Stimulated activated CD4-positive, alpha-beta T cell treated with anti-CD3 and anti-CD28 coated beads, TNF-alpha, amount 100 ng/mL, for 48 hours (primary cell): ENCODE measurements at places on chromosomes 3 and 15.

DNA sequence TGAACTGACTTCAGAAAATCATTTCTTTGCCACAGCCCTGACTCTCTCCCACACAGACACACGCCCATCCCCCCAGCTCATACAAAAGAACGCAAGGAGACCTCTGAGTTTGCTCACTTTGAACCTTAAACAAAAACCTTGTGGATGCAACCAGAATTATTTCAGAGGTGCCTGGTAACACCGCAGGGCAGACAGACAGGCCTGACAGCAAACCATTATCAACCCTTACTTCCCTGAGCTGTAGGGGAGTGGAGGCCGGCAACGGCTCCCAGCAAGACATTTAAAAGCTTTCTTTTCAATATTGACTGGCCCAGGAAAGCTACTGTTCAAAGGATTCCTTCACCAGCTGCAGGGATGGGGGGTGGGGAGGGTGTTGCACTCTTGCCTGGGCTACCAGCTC is 2.0 kb upstream of the EFCC1 start:
- no peak for DNase-seq

DNA sequence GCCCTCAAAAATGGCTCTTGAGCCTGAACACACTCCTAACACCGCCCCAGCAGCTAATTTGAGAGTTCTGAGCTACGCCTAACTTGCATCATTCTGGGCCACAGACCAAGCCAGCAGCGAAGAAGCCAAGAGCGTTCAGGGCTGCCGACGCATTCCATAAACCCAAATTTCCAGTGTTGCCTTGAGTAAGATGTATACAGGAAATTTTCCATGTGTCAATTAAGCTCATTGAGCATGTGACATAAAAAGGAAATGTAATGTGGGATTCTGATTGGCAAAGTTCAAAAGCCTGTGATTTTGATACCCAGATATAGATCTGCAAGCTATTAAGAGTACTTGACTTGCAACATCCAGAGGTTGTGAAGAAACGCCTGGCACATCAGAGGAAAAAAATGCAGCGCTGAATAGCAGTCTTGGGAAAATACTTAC is 148.6 kb upstream of the NR2F2 start:
- no peak for DNase-seq

- no peak for DNase-seq
Measured at GRCh38 chr15:27757052-27757451, 342.1 kb downstream of the OCA2 start.

DNA sequence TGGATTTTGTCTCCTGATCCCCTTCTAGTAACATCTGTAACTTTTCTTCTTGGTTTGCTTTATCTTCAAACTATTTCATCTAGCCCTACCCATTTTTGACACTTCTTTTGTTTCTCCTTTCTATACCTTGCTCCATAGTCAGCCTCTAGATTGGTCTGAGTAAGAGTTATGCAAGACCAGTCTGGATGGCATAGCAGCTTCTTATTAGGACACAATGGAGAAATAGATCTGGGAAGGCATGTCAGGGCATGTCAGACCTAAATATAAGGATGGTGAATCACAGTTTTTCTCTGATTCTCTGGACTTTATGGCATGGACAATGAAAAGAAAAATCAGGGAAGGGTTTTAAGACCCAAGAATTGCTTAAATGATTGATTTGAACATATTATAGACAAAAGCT is 452.5 kb downstream of the RAP2B start:
- DNase-seq = no peak

- DNase-seq = no peak
Measured at GRCh38 chr3:2218816-2219215, 120.2 kb downstream of the CNTN4 start.

GRCh38 chr3:98556164-98557130 is 24.7 kb downstream of the GPR15 start:
- peak; percentile 75 for DNase-seq

- DNase-seq = no peak
Measured at GRCh38 chr3:158617982-158618875, 26.1 kb upstream of the GFM1 start.

GRCh38 chr15:64845183-64845611 is 3.5 kb downstream of the PLEKHO2 start:
- DNase-seq = no peak

- no peak for DNase-seq
Measured at GRCh38 chr3:194494951-194495374, 8.2 kb upstream of the ATP13A3 start.

DNA sequence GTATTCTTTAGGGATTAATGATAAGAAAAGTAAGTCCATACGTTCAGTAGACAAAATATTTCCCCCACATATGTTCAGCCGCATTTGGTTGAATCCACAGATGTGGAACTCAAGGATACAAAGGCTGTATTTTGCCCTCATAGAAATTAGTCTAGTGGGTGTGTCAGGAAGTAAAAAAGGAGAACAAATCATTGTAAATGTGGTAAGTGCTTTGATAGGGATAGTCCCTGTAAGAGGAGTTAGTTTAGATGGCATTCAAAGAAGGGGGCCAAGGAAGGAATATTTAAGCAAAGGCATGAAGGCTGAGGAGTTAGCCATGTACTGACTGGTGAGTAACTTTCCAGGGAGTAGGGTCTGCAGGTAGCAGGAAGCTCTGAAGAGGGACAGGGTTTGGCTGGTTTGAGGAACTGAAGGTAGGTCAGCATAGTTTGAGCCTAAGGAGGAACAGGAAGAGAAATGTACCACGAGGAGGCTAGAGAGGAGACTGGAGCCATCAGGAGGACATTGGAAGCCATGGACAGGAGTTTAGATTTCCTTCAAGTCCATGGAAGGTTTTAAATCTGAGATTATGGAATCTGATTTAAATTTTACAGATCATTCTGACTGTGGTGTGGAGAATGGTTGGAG is 98.8 kb downstream of the MME start:
- DNase-seq = no peak

DNA sequence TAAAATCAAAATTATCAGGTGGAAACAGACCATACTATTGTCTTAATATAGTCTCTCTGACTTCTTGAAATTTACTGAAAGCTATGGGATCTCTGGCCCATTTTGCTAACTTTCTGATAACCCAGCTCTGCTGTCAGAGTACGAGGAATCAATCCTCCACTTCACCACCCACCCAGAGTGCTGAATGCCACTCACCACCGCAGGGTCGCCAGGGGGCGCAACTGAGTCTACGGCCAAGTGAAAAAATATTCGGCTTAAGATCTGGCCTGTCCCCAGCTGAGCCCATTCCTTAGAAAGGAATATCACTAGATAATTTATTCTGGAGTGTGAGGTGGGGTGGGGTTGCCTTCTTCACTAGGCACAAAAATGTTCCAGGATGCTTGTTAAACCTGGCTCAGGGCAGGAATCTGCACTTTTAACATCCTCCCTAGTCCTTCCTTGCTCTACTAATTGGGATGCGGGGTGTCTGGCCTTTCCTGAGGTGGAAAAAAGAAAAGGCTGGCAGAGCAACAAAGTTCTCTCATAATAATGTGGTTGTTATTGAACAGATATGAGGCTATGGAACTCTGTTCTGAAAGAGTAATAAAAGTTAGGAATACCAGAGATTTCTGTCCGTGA is 520.6 kb downstream of the MFSD1 start:
- DNase-seq = no peak

GRCh38 chr3:193932576-193932975 is 203.4 kb upstream of the HES1 start:
- DNase-seq = no peak

DNA sequence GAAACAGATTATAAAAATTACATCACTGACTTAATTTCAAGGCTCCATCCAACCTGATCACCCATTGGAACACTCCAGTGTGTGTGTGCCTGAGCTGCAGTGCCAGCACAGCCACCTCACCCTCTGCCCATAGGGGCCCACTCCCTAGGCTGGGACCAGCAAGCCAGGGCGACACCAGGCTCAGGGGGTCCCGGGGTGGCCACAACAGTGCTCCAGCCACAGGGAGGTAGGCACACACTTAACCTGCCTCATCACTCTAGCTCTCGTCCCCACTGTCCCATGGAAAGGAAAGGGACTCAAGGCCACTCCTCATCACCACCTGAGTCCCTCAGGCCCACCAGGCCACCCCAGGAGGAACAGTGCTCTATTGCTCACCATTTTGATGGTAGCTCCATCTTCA is 24.9 kb downstream of the ZXDC start:
- DNase-seq = no peak

DNA sequence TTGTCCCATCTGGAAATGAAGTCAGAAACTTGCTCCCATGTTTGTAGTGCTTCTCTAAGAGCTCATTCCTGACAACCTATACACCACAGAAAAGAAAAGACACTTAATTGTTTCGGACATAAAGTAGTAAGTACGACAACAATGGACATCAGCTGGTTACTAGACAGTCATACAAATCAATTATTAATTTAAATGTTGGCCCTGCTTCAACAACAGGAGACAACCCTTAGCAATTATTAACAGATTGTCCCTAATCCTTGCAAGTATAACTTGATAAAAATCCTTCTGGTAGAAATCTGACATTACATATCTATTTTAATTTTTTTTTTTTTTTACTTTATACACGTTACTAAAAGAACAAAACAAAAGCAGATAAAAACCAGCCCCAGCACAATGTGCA is 29.8 kb downstream of the ERICH6 start:
- no peak for DNase-seq

DNA sequence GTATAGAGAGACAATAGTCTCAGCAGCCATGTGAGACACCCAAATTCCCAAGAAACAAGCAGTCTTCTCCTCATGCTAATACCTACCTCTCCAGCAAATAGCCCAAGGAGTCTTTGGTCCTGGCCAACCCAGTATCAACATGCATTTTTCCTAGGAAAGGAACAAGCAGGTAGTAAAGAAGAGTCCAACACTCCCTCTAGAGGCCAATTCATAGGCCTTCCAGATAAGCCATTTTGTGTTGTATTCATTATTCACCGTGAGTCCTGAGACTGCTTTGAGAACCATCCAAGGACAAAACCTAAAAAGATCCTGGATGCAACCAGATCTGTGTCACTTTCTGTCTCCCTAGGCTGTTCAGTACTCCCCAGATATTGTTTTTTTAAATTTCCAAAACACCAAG is 63.6 kb upstream of the SNTN start:
- no peak for DNase-seq

DNA sequence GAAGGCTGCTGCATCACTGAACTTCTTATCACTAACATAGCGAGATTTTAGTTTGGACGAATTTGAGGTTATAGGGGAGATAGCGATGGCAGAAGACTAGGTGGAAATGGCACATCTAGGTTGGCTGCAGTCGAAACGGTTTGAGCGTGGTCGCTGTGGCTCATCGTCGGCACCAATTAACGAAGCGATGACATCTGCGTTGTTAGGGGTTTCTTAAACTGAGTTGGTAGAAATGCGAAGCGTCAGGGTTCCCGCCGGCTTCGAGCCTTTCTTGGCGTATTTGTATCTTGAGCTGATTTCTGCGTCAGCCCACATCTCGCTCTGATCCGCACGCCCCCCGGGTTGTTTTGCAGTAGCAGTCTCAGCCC is 319 bp downstream of the LNP1 start:
- DNase-seq = peak; percentile 27

DNA sequence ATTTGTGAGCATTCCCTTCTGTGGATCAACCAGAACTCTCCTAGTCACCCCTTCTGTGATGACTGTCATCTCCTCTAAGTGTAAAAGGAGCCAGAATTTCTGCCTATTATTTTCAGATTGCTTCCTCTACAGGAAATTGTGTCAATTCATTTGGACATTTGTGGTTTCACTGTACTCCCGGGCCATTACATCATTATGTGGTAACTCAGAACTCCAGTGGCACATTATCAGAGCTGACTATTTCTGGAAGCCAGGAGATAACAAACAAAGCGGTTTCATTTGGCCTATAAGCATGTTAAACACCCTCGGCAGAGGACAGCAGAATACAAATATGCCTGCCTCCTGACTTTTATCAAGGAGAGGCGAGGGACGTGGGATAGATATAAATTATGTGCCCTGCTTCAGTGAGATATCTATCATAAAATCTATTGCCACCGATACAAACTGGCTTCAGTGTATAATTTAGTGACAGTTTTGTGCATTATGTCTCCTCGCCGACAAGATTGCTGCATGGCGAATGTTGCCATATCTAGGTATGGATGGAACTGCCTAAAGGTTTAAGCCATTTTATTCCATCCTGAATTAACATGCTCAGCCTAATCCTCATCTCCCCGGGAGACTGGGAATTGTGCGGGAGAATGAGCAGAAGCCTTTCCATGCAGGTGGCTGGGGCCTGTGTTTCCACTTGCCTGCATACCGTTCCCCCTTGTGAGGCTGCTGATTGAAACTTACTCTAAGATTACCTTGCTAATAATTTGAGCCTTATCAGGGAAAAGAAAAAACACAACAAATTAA is 193.4 kb upstream of the SEMA6D start:
- no peak for DNase-seq

- DNase-seq = no peak
Measured at GRCh38 chr3:139118835-139119234, 74.1 kb upstream of the PRR23C start.

DNA sequence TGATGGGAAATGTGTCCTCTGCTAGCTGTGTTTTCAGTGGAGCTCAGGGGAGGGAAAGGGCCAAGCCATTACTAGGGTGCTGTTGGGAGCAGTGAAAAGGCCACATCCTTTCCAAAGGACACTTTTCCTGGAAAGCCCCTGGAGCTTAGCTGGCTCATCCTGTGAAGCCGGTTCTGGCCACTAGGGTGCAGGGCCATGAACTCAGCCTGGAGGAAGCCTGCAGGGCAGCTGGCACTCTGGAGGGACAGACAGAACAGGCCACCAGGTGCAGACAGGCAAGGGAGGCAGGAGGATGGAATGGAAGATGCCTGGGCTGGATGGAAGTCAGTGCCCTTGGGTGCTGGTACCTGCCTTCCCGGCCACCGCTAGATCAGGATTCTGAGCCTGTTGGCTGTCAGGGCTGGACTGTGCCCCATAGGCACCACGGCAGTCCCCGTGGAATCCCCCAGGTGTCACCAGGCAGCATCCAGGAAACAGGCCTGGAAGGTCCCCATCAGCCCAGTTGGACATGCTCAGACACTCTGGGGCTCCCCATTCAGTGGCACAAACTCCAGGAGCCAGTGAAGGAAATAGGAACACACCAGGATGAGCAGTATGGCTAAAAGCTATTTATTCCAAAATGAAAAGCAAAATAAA is 76.2 kb upstream of the C2CD4B start:
- no peak for DNase-seq

GRCh38 chr3:49498239-49498638 is 28.2 kb downstream of the DAG1 start:
- no peak for DNase-seq

DNA sequence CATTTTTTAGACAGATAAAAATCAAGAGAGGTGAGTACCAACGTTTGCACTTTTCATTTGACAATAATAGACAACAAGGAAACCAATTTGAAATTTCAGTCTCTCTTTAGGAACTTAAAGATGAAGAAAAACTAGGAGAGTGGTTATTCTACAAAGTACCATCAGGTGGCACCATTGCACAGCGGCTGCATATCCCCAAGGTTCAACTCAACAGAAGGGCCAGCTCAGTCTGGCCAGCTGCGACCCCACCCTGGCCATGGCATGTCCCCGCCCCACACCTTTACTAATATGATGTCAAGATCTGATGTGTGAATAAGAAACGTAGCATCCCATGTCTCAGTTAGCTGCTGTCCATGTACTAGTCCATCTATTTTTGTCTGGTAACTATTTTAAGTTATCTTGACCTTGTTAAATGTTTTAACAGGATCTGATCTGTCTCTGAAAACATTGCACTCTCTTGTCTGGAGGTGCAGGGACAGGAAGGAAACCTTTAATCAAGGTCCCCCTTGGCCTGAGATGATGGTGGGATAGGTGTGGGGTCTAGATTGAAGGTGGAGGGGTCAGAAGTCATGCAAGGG is 35.5 kb upstream of the CGNL1 start:
- no peak for DNase-seq

- DNase-seq = no peak
Measured at GRCh38 chr3:113662824-113663223, 33.6 kb downstream of the USF3 start.

- DNase-seq = no peak
Measured at GRCh38 chr3:136281966-136282520, 31.9 kb downstream of the PCCB start.
